ENCODE measurements at places on chromosomes 5 and 9.

DNA sequence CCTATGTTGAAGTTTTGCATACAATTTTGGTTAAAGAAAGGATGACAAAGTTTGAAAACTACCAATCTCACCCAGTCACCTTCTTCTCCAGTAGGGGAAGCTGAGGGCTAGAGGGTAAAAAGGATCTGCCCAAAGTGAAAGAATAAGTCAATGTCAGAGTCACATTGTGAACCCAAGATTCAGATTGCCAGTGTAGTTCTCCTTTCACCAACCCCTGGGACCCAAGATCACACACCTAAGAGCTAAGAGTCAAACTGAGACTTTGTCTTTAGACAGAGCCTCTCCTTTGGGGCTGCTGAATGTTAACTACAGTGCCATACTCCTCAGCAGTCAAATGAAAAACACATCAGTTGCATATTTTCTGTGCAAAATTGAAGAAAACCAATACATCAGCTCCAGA, 210.6 kb downstream of the ATP10B start:
- no peak for DNase-seq

DNA sequence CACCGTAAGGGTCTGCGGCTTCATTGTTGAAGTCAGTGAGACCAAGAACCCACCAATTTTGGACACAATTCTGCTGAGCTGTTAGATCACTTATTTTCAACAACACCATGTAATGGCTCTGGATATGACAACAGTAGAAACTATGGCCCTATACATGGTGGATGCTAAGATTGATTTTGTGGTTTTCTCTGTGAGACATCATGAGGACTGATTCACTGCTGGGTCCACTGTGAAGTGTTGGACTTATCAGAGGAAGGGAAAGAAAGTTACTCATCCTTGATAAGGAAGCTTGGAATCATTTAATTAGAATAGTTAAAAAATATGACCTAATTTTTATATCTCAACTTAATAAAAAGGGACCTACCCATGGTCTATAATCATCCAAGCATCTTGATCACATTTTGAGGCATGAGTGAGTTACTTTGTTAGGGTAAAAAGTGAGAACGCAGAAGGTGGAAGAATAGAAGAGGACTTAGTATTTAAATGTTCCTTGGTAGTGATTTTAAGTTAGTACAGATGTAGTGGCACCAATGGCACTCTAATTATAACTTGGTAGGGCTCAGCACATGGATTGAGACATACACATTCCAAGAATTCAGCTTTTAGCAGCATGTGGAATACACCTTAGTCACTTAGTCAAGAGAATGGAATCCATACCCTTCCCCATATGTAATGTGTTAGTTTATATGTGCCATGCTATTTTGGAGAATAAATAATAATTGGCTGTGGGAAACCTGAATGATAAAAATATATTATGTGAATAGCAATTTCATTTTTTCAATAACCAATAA, 123.5 kb upstream of the CD180 start:
- no peak for DNase-seq

GRCh38 chr9:108125625-108126024, 636.1 kb upstream of the KLF4 start:
- DNase-seq = no peak

GRCh38 chr5:95870105-95870672, 47.7 kb upstream of the GLRX start:
- DNase-seq = no peak
